CD4-positive, alpha-beta T cell treated with Interleukin-6 at 100 ng/mL for 8 hours (primary cell): ENCODE measurements at places on chromosomes 5 and 9.

GRCh38 chr5:181255276-181255675 is 5.7 kb downstream of the TRIM52 start:
- DNase-seq: no peak

DNA sequence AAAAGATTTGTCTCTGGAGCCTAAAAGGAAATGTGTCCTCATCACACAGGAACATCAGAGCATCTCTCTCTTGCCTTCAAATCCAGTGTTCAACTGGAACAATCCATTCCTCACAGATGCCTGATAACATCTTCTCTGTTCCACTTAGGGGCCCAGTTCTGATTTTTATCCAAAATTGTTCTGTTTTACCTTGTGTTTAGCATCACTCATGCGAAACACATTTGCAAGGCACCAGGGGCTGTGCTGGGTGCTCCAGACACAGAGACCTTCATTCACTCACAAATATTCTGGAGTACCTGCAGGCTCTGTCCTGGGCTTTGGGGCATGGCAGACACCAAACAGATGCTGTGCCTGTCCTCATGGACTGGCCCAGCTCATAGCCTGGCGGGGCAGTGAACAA is 13.8 kb downstream of the GABBR2 start:
- no peak for DNase-seq

GRCh38 chr9:132637351-132637750 is 32.4 kb downstream of the DDX31 start:
- DNase-seq: no peak

DNA sequence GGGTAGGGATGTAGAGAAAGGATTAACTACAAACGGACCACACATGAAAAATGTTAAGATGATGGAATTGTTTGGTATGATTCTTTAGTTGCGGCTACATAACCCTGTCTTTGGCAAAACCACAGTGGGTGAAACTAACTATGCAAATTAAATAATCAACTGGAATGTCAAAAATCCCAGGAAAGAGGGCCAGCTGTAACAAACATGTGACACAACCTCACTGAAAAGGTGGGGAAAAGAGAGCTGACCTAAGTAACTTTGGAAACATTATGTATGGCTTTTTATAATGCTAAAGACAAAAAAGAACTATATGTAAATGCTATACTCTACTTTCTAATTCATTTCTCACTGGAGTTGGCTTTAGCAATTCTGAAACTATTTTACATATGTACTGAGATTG is 252.0 kb downstream of the MRPS30 start:
- no peak for DNase-seq

GRCh38 chr5:41154491-41154890 is 58.8 kb downstream of the C6 start:
- DNase-seq: no peak

- DNase-seq: no peak
These were observed 139.1 kb downstream of the PLPPR1 start for GRCh38 chr9:101167490-101168134.

GRCh38 chr9:76530458-76531110 is 71.6 kb downstream of the GCNT1 start:
- no peak for DNase-seq

GRCh38 chr5:168685566-168685965 is 106.4 kb upstream of the PANK3 start:
- no peak for DNase-seq
